ENCODE measurements at places on chromosomes 7 and 10. TPM values are rescaled to one million over a fixed set of nuclear protein-coding genes. Genes with fewer than 3 reads are reported as not detected.
A peak's percentile ranks its signal among the peaks of the same experiment; 100 is the strongest.

The PON3 gene
- total RNA-seq = not detected

The SPDYE2 gene
- not detected for total RNA-seq

The ANXA8L1 gene
- not detected for total RNA-seq

The GPR85 gene
- total RNA-seq = not detected

The TUBAL3 gene
- total RNA-seq = not detected

The ZNF117 gene
- 6.2 TPM for total RNA-seq

The PLXNA4 gene
- 0.09 TPM for total RNA-seq

The NKX1-2 gene
- total RNA-seq = not detected

The TFR2 gene
- total RNA-seq = 10.1 TPM

The CREB5 gene
- total RNA-seq = 0.61 TPM

GRCh38 chr10:63865210-63865609 lies 344.0 kb downstream of the REEP3 start:
- H3K4me1 ChIP-seq = peaks cover 7% of the 10 kb centered on the region
- DNase-seq = no peak
- H3K27ac ChIP-seq = no peak overlapping the region
- no peak overlapping the region for H3K4me3 ChIP-seq

GRCh38 chr10:79982861-79983260 lies 34.0 kb upstream of the SFTPD start:
- no peak for DNase-seq
- no peak overlapping the region for H3K4me3 ChIP-seq
- H3K4me1 ChIP-seq = peaks cover 24% of the 10 kb centered on the region
- H3K27me3 ChIP-seq = peaks cover 53% of the 10 kb centered on the region

DNA sequence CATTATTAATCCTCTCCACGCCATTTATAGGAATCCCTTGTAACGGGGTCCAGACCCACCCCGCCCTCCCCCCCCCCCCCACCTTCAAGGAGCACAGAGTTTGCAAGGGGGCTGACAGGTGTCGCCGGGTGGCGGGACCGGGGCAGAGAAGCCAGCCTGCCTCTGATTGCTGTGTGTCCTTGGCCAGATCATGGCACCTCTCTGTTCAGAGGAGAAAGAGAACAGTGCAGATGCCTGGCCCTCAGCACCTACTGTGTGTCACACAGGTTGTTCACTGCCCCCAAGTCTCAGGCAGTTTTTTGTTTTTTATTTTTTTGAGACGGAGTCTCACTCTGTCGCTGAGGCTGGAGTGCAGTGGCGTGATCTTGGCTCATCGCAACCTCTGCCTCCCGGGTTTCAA lies 5.4 kb upstream of the MICALL2 start:
- H3K4me1 ChIP-seq = peaks cover 3% of the 10 kb centered on the region
- DNase-seq = no peak
- H3K4me3 ChIP-seq = no peak overlapping the region
- H3K27ac ChIP-seq = no peak overlapping the region
- H3K36me3 ChIP-seq = no peaks in the 10 kb centered on the region
- no peaks in the 10 kb centered on the region for H3K27me3 ChIP-seq

DNA sequence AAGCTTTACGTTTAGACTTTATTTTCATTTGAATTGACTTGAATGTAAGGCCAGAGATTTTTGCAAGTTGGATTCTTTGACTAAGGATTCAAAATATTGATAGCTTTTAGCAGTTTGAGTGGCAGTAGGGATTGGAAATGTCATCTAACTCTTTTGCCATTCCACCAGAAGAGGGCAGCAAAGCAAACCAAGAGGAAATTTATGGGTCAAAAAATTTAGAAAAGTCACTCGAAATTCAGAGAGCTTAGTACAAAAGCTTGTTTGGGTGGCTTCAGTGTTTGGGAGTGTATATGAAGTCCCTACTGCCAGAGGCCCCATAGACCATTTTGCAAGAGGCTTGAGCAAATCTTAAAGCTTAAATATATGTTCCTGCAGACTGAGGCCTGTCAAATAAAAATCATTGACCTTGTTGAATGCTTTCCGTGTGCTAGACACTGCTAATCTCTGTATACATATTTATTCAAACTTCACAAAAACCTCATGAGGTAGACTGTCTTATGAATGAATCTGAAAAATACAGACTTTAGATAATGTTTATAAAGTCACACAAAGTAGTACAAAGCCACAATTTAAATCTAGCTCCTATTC lies 44.6 kb upstream of the RSBN1L start:
- no peak overlapping the region for H3K27ac ChIP-seq
- no peak overlapping the region for H3K4me3 ChIP-seq
- no peaks in the 10 kb centered on the region for H3K4me1 ChIP-seq
- no peaks in the 10 kb centered on the region for H3K27me3 ChIP-seq
- DNase-seq = peak; percentile 41

- no peak overlapping the region for H3K27ac ChIP-seq
- H3K4me3 ChIP-seq = no peak overlapping the region
- no peaks in the 10 kb centered on the region for H3K36me3 ChIP-seq
- H3K27me3 ChIP-seq = no peaks in the 10 kb centered on the region
Measured at GRCh38 chr10:122549636-122550035, 10.9 kb upstream of the DMBT1 start.

DNA sequence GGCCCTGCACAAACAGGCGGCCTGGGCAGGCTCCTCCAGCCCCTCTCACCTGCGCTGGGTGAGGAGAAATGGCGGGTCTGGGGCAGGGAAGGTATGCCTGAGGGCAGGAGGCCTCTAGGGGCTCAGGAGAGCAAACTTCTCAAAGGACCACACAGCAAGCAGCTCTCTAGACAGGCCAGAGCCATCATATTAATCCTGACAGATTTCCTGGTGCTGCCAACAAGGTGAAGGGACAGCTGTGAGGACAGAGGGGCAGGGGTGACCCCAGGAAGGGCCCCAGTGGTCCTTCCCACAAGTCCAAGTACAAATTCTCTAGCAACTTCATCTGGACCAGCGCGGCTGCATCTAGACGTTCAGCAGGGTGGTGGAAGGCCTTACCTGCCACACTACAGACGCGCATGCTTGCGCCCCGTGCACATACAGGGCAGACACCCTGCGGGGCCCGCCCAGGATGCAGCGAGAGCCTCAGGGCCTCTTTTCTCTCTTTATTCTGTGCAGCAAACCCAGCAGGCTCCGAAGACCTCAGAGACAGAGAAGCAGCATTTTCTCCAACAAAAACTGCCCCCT lies 62.1 kb downstream of the ZRANB1 start:
- H3K4me1 ChIP-seq = no peaks in the 10 kb centered on the region
- DNase-seq = no peak
- H3K27me3 ChIP-seq = no peaks in the 10 kb centered on the region
- H3K27ac ChIP-seq = no peak overlapping the region
- no peak overlapping the region for H3K4me3 ChIP-seq

- H3K4me1 ChIP-seq = peaks cover 9% of the 10 kb centered on the region
- no peak overlapping the region for H3K4me3 ChIP-seq
- no peak overlapping the region for H3K27ac ChIP-seq
- DNase-seq = no peak
Measured at GRCh38 chr7:110914263-110914662, 176.7 kb upstream of the LRRN3 start.

DNA sequence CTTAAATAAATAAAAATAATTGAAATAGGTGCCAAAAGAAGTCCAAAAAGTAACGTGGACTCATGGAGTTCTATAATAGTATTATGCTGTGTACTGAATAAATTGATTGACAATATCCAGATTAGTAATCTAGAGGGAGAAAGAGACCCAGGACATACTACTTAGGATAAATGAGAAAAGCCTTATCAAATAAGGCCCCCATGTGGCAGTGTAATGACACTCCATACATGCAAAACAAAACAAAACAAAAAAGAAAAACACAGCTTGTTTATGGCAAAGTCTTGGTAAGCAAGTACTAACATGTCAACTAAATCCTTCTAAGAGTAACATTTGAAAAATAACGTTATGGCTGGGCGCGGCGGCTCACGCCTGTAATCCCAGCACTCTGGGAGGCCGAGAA lies 3.6 kb upstream of the RUNDC3B start:
- H3K36me3 ChIP-seq = no peaks in the 10 kb centered on the region
- DNase-seq = no peak
- H3K4me1 ChIP-seq = peaks cover 10% of the 10 kb centered on the region
- H3K27ac ChIP-seq = no peak overlapping the region
- H3K4me3 ChIP-seq = no peak overlapping the region
- peaks cover 12% of the 10 kb centered on the region for H3K27me3 ChIP-seq

DNA sequence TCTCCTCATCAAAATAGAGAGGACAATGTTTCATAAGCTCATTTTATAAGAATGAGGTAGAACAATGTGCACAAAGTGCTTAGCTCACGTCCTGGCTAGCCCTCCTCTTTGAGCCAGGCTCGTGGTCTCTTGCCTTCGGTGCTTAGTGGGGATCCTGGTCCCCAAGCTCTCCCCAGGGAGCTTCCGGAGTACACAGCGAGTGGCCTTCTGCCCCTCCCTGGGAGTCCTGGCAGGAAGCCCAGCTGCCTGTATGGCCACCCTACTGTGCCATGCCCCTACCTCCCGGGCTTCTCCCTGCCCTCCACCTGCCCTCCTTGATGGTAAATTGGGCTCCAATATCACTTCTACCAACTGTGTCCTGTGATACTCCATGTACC lies 868 bp downstream of the MYO1G start:
- H3K27me3 ChIP-seq = no peaks in the 10 kb centered on the region
- peak overlapping the region; percentile 99 for H3K27ac ChIP-seq
- peak; percentile 61 for DNase-seq
- H3K36me3 ChIP-seq = peaks cover 75% of the 10 kb centered on the region
- H3K4me1 ChIP-seq = peaks cover 74% of the 10 kb centered on the region
- peak overlapping the region; percentile 99 for H3K4me3 ChIP-seq

DNA sequence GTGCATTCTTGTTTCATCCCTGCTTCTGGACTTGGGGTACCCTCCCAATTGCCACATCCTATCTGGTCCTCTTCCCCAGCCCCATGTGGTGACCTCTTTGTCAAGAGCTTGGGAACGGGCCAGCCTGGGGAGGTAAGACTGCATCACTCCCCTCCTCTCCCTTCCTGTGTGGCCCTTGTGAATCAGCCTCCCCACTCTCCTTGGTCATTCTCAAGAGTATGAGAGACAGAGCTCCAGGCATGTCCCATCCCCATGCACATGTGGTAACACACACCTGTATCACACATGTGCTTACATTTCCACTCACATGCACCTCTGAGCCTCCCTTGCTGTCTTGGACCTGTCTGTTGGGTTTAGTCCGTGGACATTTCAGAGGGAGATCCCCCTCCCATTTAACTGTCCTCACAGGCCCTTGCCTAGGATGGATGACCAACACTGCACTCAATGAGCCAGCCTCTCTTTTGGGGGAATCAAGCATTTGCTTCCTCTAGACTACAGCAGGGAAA lies 2.6 kb downstream of the MRPL43 start:
- H3K4me1 ChIP-seq = peaks cover 31% of the 10 kb centered on the region
- no peak overlapping the region for H3K4me3 ChIP-seq
- peaks cover 29% of the 10 kb centered on the region for H3K36me3 ChIP-seq
- no peak for DNase-seq
- no peaks in the 10 kb centered on the region for H3K27me3 ChIP-seq

DNA sequence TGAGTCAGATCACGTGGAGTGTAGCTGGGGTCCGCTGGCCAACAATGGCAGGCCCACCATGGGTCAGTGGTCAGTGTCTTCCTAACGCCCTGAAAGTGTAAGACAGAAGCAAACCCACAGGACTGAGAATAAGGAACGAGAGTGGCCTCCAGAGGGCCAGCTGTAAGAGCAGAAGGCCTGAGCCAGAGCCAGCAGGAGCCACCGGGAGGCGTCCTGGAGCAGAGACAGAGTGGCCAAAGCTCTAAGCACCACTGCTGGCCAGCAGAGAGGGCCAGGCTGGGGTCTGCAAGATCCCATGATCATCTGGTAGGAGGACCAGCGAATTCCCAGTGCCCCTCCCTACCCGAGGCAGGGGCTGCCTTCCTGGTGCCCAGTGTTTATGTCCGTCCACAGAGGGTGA lies 9.2 kb downstream of the CCDC201 start:
- H3K27me3 ChIP-seq = peaks cover 23% of the 10 kb centered on the region
- H3K27ac ChIP-seq = no peak overlapping the region
- DNase-seq = no peak

GRCh38 chr7:112118581-112119566 lies 87.3 kb downstream of the DOCK4 start:
- no peaks in the 10 kb centered on the region for H3K36me3 ChIP-seq
- H3K27ac ChIP-seq = no peak overlapping the region
- H3K4me3 ChIP-seq = no peak overlapping the region
- peaks cover 3% of the 10 kb centered on the region for H3K27me3 ChIP-seq
- H3K4me1 ChIP-seq = no peaks in the 10 kb centered on the region

DNA sequence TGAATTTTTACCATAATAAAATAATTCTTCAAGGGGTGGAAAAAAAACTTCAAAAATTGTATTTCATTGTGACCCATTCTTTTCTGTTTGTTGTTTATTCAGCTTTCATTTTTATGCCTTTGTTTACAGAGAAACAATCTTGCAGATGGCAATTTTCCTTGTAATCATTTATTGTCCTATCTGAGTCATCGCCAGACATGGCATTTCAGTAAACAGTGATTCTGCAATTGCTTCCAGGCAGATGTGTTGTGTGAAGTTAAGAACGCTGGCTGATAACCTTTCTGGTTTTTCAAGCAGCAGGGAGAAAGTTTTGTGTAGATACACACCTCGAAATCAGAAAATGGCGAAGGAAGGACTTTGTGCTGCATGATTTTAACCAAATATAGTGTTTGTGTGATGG lies 80.7 kb upstream of the RPA3 start:
- H3K27me3 ChIP-seq = no peaks in the 10 kb centered on the region
- no peak for DNase-seq
- peaks cover 21% of the 10 kb centered on the region for H3K36me3 ChIP-seq

- H3K27me3 ChIP-seq = no peaks in the 10 kb centered on the region
- no peak overlapping the region for H3K27ac ChIP-seq
- H3K36me3 ChIP-seq = peaks cover 39% of the 10 kb centered on the region
Measured at GRCh38 chr7:1966631-1967200, 266.0 kb downstream of the MAD1L1 start.

DNA sequence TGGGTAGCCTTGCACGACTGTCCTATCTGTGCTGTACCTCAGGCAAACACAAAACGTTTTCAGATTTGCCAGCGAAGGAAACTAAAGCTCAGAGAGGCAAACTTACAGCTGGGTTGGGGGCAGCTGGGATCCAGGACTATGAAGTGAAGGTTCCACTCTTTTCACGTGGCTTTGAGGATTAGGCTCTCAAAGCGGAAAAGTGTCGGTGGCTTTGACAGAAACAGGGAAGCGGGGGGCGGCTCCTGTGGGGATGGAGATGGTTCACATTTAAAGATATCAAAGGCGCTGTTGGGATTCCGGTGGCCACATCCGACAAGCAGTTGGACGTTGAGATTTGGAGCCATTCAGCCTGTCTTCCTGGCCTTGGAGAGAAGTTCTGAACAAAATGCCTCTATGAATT lies 958.3 kb upstream of the ZNF722 start:
- no peaks in the 10 kb centered on the region for H3K36me3 ChIP-seq
- H3K27me3 ChIP-seq = no peaks in the 10 kb centered on the region
- H3K27ac ChIP-seq = no peak overlapping the region
- no peak overlapping the region for H3K4me3 ChIP-seq
- DNase-seq = no peak

GRCh38 chr7:88546808-88547207 lies 212.7 kb upstream of the ZNF804B start:
- no peak overlapping the region for H3K4me3 ChIP-seq
- no peaks in the 10 kb centered on the region for H3K36me3 ChIP-seq
- H3K27ac ChIP-seq = no peak overlapping the region
- H3K4me1 ChIP-seq = no peaks in the 10 kb centered on the region
- H3K27me3 ChIP-seq = no peaks in the 10 kb centered on the region
- DNase-seq = peak; percentile 45

- H3K27me3 ChIP-seq = no peaks in the 10 kb centered on the region
- no peak overlapping the region for H3K27ac ChIP-seq
- no peak for DNase-seq
- no peaks in the 10 kb centered on the region for H3K36me3 ChIP-seq
- no peak overlapping the region for H3K4me3 ChIP-seq
Measured at GRCh38 chr7:91243591-91244301, 20.5 kb upstream of the FZD1 start.
